CD4-positive, alpha-beta T cell treated with Interferon alpha-2 for 1 hour (primary cell): ENCODE measurements at places on chromosomes 1 and 21.

DNA sequence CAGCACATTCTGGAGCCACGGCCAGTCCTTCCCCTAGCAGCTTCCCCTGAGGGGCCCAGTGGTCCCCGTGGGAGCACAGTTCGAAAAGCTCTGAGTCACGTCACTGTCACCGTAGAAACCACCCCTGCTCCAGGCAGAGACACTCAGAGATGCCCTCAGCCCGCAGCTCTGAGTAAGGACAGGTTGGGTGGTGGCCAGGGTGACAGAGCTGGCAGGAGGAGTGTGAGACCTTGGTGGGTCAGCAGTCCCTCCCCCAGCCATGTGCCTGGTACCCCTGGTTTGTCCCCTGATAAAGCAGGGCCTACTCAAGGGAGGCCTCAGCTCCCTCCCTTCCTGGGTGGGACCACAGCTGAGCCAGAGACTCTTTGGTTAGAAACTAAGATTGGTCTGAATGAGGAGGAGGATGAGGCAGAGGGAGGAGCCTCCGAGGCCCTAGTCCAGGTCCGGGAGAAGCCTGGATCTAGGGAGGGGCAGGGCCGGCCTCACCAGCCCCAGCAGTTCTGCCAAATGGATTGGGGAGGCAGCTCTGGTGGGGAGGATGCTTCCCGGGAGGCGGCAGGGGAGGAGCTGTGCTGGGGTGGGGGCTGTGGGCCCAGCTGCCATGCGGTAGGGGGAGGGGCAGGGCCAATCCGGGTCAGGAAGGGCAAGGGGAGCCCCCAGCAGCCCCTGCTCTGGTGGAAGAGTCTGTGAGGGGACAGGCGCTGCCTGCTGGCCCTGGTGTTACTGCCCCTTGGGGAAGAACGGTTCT, 55.2 kb downstream of the SLC9A1 start:
- peak; percentile 64 for DNase-seq

DNA sequence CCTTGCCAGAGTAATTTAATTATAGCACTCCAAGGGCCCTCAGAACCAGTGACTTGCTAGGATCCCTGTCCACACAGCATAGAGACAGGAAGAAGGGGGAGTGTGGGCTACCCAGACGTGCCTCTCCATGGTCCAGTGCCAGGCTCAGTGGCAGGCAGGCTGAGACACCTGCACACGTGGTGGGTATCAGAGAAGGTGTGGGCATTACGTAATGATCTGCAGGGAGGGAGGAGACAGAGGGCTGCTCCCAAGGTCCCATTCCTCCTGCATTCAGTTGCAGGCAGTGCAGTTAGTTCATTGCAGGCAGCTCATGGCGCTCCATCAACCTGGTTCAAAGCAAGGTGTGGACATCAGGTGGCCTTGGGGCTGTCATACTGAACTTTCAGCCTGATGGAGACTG, 49.9 kb downstream of the C8B start:
- no peak for DNase-seq

DNA sequence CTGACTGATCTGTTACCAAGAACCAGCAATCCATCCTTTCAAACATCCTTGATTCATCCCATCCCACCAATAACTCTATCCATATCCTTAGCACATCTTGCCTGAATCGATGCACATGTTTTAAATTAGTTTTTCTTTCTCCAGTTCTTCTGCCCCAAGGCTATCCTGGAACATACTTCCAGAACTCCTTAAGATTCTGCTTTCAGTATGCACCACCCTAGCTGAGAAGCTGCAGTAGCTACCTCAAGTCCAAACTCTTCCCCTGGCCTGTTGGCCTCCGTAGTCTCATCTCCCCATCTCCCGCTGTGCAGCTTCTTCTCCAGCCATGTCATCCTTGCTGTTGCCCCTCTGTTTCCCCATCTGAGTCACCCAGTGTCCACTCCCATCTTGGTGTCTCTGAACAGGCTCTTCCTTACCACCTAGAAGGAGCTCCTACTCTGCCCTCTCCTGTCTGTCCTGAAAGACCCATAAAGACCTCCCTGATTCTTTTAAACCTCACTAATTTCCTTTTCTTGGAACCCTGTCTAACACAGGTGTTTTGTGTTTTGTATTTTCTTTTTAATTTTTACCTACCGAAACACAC, 108.0 kb downstream of the SGIP1 start:
- no peak for DNase-seq

DNA sequence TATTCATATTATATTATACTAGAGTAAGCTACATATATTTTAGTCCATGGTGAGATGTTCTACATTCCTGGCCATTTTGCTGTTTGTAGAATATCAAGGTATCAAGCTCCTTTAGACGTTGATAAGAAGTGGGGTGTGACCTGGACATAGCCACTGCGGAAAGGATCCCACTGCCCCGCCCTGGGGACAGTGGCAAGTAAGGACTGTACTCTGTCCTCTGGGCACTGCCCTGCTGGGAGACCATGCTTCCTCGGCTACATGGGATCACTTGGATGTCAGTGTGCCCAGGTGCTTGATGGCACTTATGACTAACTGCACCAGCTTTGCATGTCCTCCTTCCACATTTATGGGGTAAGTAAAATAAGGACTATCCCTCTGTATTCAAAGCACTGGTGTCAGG, 46.3 kb upstream of the NTPCR start:
- no peak for DNase-seq

- DNase-seq = no peak
These were observed 16.9 kb downstream of the NRDC start for GRCh38 chr1:51861669-51862068.

DNA sequence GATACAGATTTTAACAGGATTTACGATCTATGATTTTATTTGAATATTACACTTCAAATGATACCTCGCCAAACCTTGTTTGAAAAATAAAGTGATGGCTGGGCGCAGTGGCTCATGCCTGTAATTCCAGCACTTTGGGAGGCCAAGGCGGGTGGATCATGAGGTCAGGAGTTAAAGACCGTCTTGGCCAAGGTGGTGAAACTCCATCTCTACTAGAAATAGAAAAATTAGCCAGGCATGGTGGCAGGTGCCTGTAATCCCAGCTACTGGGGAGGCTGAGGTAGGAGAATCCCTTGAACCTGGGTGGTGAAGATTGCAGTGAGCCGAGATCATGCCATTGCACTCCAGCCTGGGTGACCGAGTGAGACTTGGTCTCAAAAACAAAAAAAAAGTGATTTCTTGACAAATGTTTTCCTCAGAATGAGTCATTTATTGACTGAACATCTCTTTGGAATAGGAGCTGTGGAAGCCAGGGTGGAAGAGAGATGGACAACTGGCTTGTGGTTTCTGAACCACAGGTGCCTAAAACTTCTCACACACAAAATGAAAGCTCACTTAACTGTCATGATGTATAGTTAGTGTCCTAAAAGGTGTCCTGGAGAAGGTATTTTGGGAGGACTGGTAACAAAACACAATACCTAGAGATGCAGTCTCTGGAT, 11.9 kb downstream of the PKNOX1 start:
- DNase-seq = no peak

GRCh38 chr1:245576323-245576722, 421.5 kb downstream of the KIF26B start:
- no peak for DNase-seq

DNA sequence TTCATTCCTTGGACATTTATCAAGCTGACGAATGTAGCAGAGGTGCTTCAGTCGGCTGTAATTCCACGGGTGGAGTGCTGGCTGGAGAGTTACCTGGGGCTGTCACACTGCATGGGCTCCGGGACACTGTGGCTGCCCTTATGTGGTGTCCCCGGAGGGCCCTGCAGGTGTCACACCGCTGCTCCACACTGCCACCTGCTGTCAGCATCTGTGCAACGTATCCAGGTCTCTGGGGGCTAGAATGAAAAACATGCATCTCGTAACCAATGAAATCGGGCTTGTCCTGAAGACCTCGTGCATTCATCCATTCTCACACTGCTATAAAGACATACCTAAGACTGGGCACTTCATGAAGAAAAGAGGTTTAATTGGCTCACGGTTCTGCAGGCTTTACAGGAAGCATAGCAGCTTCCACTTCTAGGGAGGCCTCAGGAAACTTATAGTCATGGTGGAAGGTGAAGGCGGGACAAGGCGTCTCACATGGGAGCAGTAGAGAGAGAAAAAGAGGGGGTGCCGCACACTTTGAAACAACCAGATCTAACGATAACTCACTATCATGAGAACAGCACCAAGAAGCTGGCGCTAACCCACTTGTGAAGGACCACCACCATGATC, 46.7 kb upstream of the PCBP3 start:
- peak; percentile 85 for DNase-seq

DNA sequence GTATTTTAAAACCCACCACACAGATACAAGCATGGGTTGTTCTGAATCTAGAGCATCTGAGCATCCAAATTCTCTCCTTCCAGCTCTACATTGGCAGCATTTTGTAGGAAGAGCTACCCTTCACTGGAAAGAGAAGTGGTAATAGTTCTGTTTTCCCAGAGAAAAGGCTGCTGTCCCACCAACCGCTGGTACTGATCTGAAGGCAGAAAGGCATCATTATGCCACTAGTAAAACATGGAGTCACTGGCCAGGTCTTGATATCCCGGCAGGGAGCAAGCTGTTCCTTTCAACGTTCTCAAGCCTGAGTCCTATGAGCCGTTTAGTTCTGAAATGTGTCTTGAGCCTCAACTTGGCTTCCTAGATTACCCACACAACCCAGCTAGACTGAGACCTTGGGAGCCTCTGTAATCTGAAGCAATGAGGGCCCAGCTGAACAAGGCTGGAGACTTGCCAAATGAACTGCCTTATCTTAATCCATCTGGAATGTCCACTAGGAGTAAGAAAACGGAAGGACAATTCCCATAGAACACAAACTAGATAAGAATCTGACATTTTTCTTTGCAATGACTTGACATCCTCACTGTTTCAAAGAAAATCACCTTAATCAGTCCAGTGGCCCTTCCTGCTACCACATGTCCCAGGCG, 116.8 kb downstream of the KCNH1 start:
- no peak for DNase-seq

DNA sequence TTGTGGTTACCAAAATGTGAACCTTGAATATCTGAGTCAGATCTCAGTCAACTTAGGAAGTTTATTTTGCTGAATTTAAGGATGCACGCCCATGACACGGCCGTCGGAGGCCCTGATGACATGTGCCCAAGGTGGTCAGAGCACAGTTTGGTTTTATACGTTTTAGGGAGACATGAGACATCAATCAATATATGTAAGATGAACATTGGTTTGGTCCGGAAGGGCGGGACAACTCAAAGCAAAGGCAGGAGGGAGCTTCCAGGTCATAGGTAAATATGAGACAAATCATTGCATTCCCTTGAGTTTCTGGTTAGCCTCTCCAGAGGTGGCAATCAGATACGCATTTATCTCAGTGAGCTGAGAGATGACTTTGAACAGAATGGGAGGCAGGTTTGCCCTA, 1.0 kb upstream of the PRMT2 start:
- no peak for DNase-seq

DNA sequence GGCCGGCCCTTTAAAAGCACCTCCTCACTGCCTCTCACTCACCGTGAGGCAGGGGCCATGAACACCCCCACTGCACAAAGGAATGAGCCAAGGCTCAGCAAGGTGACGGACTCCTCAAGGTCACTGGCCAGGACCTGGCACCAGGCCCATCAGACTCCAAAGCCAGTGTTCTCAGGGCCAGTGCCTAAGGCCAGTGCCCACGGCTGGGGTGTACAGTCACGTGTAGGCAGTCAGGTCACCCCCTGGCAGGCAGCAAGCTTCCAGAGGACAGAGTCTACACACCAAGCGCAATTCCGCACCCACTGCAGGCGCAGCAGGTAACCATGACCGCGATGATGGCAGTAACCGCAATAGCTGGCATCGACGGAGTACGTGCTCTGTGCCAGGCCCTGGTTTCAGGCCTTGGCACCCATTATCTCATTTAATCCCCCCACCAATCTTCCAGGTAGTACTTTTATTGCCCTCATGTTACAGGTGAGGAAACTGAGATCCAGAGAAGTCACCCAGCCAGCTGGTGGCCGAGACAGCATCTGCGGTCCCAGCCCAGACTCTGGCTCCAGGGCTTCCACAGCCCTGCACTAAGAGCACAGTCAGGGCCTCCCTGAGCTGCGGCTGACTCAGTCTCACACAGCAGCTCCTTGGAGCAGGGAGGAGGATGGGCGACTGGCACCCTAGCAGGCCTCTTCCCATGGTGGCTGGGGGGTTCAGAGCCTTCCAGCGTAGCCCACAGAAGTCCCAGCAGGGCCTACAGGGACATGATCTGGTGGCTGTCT, 27.0 kb downstream of the RAP1GAP start:
- DNase-seq = no peak

GRCh38 chr1:171366085-171366484, 52.1 kb downstream of the FMO4 start:
- DNase-seq = no peak

DNA sequence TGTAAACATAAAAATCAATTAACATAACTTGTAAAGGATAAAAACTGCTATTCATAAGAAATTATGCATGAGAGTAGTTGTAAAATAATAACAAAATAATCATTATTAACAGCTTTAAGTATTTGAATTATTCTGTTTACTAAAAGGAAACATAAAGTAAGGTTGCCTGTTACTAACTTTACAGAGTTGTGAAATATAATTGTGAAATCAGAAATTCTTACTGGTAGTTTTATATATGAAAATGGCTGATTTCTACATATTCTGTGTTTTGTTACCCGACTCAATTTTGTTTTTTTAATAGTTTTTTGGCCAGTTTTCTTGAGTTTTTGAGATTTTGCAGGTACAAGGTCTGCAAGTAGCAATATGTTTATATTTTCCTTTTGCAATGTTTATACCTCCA, 27.8 kb downstream of the FNBP1L start:
- DNase-seq = no peak

GRCh38 chr1:146032631-146033219, 11.2 kb upstream of the HJV start:
- peak; percentile 70 for DNase-seq

GRCh38 chr1:36824390-36824861, 209.9 kb downstream of the GRIK3 start:
- DNase-seq = no peak

DNA sequence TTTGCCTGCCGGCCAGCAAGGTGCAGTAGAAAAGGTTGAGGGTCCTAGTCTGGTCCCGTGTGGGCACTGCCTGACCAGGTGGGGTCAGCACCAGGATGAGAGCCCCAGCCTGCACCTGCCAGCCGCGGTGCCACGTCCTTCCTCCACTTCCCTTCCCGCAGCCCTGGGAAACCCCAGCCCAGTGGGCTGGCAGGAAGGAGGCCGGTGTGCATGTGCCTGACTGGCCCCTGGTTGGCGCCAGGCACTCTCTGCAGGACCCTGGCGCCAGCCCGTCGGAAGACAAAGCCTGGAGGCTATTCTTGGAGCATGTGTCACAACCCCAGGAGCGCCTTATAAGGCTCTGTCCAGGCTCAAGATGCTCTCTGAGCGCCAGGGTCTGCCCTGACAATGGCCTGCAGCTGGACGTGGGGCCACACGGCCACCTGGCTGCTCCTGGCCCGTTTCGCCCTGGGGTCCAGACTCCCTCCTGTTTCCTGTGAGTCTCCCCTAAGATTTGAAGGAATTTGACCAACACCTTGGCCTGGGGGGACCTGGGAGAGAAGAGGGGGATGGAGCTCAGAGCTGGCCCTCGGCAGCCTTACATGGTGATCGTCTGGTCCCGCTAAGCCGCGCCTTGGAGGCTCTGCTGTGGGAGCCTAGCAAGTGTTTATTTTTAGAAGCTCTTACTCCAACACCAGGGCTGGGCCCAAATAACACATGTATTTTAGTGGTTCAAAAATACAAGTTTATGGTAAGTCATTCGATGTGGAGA, 31.9 kb upstream of the POFUT2 start:
- DNase-seq = no peak
